Renal cortical epithelial cell (primary cell): ENCODE measurements at places on chromosomes 3 and 15.

- DNase-seq, result no peak
These were observed 57.1 kb upstream of the WNT5A start for GRCh38 chr3:55544219-55544618.

DNA sequence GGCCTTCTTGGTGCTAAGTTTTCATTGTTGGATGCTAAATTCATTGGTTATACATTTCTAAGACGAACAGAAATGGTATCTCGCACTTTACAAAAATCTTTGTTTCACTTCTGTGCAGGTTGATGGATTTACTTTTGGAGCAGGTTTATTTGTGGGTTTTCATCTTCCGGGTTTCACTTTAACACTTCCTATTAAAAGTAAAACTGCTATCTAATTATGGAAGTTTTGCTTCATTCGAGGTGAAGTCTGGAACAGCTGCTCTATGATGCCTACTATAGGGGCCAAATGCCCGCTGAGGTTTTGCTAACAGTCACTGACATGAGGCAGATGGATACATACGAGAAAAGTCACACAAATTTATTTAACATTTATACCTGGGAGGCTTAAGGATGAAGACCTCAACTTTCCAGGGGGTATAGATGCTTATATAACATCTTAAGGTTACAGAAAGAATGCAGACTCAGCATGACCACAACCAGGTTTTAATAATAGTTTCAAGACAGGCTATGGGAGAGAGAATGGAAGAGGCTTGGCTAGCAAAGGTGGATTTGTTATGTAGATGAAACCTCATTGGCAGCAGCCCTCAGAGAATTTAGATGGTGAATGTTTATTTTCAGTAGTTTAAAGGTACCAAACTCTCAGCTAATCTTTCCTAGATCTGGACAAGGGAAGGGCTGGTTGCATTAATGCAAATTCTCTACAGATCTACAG, 54.2 kb downstream of the OSTN start:
- DNase-seq, result no peak

- DNase-seq, result peak; percentile 7
These were observed 8.6 kb downstream of the ALS2CL start for GRCh38 chr3:46684891-46685290.

DNA sequence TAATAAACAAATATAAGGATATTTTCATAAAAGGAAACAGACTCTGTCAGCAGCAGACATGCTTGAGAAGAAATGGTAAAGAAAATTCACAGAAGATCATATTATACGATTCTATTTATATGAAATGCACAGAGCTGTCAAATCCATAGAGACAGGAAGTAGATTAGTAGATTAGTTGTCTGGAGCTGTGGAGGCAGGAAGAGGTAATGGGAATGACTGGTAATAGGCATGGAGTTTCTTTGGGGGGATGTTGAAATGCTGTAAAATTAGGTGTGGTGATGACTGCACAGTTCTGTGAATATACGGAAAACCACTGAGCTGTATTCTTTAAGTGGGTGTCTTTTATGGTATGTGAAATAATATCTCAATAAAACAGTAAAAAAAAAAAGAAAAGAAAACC, 35.3 kb downstream of the CEP152 start:
- no peak for DNase-seq

- DNase-seq, result peak; percentile 54
These were observed at the start of gene TMEM62 for GRCh38 chr15:43133430-43134156. Gene TMEM62, plus strand, starts transcription at chr15:43133586. Its CDS starts 217 bp downstream, at chr15:43133803.

- no peak for DNase-seq
These were observed 34.9 kb upstream of the NRROS start for GRCh38 chr3:196604548-196604947.

DNA sequence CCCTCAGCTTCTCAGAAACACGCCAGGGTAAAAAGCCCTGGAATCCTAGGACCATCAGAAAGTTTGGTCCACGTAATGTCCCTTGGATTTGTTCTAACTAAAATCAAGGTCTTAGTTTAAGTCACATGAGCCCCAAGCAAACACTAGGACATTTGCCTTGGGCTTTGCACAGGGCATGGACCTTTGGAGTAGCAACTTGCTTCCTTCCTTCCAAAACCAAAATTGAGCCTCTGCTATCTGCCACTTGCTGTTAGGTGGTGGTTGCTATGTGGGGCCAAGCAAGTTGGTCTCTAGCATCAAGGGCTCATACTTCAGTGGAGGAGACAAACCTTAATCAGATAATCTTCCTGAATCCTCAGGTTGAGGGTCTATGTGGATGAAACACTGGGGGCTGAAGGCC, 4.0 kb upstream of the DAG1 start:
- no peak for DNase-seq

GRCh38 chr3:114418107-114418506, 124.3 kb downstream of the TIGIT start:
- DNase-seq, result no peak

GRCh38 chr3:138494607-138494929, 60.2 kb downstream of the ESYT3 start:
- DNase-seq, result no peak

DNA sequence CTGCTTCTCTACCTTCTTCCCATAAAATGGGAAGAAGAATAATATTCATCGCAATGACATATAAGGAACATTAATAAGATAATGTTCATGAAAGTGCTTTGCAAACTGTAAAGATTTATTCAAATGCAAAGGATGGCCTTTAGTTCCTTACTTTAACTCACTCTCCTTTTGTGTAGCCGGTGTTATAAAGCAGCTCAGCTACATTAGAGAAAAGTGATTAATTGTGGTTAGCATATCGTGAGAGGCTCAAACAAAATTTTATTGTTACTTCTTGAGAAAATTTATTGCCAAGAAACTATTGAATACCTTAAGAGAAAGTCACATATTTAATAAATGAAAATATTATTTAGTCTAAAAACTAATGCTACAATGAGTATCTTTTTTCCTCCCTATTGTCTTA, 250.7 kb upstream of the NR2E3 start:
- DNase-seq, result no peak

DNA sequence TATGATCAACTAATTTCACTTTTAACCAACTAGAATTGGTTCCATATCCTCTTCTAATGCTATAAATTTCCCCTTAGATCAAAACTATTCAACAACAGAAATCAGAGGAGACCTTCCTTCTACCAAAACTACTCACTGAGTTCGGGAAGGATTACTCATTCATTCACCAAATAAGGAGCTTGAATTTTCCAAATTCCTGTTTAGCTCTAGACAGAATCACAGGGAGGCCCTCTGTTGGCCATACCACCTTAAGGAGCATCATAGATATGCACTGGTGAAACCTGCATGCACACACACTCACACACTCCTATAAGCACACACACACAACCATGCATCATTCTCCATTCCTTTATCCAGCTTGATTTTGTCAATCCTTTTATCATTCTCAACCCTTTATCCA, 49.0 kb downstream of the SUCLG2 start:
- peak; percentile 71 for DNase-seq

DNA sequence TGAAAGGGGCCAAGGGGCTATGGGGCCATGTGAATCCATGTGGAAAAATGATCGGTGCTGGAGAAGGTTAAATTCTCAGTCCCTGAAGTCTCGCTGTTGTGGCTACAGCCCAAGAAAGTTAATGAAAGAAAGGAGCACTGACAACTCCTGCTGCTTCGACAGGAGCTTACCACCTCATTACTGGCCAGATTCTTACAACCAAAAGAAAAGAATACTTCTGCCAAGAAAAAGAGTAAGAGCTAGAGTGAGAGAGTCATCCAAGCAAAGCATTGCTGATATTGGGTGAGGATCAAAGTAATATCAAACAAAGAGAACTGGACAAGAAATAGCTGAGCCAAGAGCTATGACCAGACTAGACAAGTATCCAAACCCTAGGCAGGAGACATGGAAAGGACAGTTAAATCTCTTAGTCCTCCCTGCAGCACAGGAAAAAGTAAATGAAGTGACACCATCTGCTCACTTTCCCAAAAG, 348.4 kb upstream of the PLSCR5 start:
- DNase-seq, result peak; percentile 45

GRCh38 chr3:190995156-190995555, 132.7 kb upstream of the GMNC start:
- DNase-seq, result no peak

DNA sequence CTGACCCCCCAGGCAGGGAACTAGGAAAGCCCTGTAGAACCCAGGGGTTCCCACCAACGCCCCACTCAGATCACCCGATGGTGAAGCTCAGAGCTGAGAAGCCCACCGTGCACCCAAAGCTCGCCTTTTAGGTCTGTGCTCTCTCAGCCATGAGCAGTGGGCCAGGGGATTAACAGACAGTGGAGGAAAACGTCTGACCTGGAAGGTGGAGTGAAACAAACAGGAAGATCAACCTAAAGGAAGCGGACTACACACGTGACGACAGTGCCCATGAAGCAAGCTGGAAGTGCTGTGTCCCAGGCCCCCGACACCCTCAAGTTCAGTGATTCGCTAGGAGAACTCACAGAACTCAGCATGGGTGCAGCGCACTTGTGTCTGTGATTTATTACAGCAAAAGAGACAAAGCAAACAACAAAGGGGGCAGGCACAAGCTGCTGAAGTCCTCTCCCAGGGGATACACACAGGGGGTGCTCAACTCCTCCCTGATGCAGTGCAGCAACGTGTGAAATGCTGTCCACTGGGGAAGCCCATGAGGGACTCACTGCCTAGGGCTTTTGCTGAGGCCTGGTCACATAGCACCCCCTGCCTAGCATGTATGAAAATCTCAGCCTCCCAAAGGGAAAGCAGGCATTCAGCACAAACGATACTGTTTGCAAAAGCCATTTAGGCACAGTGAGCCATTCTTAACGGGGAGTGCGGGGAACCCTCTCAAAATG, 43.5 kb downstream of the CFAP92 start:
- peak; percentile 16 for DNase-seq

DNA sequence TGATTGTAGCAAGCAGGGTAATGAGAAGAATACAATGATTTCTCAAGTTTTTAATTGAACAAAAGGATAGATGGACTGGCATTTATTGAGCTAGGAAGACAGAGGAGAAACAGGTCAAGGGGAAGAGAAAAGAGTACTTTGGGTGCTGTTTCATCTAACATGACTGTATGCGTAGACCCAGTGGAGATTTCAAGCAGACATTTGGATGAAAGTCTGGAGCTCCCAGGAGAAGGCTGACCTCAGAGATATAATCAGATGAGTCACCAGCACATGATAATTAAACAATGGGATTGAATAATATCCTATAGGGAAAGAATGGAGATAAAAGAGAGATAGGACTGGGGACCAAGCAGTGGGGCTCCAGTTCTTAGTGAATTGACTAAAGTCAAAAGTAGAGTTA, 194.9 kb downstream of the ARRDC4 start:
- DNase-seq, result no peak

DNA sequence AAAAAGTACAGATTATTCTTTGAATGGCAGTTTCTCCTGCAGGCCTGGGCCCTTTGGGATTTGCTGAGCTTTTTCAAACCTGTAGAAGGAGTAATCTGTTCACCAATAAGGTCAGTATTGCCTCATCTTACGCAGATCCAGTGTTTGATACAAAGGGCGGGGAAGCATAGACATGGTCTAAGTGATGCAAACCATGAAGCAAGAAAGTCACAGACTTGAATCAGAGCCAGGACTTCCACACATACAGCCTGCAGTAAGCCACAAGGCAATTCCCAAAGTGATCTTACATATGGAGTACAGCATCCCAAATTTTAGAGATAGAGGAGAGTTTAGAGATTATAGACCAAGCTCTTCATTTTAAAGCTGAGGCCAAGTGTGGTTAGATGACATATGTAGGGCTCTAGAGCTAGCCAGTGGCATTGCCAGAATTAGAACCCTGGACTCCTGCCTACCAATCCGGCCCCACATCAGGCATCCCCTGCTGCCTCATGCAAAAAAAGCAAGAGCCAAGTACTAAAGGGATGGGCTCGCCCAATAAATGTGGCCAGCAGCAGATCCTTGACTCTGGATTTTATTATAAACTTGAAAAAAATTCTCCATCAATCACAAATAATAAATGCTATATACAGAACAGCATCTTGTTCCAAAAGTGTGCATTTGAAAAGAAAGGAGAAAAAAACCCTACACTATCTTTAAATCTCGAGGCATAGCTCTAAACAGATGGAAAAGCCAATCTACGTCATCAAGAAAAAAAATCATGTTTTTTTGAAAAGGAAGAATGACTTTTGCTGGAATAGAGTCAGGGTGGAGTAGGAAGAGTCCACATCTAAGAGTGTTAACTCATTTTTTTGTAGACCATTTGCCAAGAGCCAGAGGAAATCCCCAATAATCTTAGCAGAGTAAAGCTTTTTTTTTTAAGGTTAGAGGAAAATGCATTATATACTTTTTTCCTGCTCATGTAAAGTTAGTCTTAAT, 24.0 kb downstream of the ABI3BP start:
- no peak for DNase-seq

GRCh38 chr3:179186426-179186825, 38.3 kb downstream of the PIK3CA start:
- DNase-seq, result peak; percentile 13

DNA sequence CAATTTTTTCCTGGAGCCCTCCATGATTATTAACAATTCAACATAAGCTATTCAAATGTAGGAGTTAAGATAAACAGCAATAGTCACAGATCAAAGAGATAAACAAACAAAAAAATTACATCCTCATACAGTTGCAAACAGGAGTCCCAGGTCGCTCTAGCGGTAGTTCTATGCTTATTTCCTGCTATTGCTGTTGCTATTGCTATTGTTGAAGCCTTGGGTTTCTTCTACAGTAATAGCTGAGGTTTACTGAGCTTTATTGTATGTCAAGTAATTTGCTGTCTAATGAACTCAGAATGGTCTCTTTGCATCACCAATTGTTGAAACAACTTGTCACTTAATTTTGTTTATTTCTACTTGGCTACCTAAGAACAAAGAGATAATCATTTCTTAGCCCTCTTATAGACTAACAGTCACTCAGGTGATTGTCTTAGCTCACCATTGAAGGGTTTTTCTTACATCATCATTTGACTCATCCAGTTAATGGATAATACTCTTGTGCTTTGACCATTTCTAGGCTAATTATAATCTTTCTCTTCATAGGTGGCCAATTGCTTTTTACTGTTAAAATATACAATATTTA, 654.6 kb downstream of the MECOM start:
- peak; percentile 99 for DNase-seq

DNA sequence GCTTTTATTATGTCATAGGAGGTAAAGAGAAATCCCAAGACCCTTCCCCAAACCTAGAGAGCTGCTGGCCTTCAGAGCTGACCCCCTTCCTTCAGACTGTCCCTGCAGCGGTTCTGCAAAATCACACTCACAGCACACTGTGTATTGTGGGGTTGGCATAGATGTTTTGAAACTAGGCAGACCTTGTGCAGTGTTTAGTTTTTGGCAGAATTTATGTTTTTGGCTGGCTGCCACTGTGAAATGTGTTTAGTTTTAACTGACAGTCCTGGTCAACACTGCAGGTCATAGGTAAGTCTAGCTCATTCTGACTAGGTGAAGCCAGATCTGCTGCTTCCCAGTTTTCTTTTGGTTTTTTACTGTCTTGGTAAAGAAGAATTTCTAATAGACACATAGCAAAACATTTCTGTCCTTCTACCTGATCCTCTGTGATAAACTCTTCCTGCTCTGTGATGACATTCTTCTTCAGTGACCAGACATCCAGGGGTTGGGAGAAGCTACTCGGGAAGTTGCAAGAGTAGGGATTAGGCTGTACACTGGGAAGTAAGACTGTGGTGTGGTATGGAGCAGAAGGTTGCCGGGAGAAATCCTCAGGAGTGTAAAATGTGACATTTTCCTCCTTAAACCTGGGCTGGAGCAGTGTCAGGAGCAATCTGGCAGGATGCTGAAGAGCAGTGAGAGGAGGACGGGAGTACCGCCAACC, 209.6 kb upstream of the MCTP2 start:
- DNase-seq, result no peak

GRCh38 chr3:58210761-58211460, at the start of gene DNASE1L3:
Gene DNASE1L3, minus strand, starts transcription at chr3:58210972. Its CDS starts 66 bp downstream, at chr3:58210906.
- no peak for DNase-seq

GRCh38 chr3:159637883-159638542, 350.6 kb upstream of the IL12A start:
- DNase-seq, result peak; percentile 94

GRCh38 chr15:27532358-27532757, 561.4 kb downstream of the GABRG3 start:
- DNase-seq, result no peak
